ENCODE measurements at places on chromosomes 4 and X.

- peak; percentile 18 for ATAC-seq
Measured at GRCh38 chrX:8323356-8323755, 141.3 kb upstream of the VCX3B start.

DNA sequence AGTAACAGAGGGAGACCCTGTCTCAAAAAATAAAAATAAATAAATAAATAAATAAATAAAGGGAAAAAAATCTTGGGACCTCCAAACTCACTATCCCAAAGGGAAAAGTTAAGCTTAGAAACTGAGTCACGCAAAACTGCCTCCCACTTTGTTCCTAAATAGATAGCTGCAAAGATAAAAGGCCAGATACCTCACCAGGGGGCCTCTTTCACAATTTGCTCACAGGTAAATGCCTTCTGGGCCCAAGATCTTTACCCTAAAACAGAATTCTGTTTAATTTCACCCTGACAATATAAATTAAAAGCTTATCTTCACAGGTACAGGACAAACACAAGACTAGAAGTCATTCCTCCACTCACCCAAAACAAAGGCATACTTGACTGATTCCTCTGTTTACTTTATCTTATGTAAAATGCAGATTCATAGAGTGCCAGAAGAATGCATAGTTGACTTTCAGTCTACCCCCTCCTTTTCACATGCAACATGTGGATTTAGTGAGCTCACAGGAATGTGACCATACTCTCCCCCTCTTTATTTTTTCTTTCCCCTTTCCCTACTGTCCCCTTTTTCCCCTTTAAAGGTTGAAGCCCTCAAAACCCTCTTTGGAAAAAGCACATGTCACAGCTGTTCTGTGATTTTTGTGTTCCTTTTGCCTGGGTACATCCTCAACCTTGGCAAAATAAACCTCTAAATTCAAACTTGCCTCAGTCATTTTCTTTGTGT is 23.4 kb downstream of the ELF2 start:
- no peak for ATAC-seq

DNA sequence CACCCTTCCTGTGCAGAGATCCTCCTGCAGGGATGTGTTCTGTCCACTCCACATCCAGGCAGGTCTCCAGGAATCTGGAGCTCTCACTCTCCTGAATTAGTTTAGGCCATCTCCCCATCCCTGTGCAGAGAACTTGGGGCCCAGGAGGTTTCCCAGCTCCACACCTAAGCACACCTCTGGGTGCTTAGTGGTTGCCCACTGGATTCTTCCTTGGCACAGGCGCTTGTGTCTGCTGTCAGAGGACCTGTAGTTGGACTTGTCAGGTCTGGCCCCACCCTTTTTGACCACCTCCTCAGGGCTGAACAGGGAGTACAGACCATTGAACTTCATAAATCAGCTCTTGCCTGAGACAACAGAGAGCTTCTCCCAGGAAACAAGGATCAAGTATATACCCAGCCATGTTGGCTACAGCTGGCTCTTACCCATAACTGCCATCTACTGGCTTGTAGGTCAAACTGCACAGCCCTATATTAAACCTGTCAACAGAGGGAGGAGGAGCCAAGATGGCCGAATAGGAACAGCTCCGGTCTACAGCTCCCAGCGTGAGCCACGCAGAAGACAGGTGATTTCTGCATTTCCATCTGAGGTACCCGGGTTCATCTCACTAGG is 275.5 kb downstream of the PPARGC1A start:
- ATAC-seq = no peak

GRCh38 chr4:168621806-168622589 is 125.1 kb downstream of the PALLD start:
- ATAC-seq = no peak

DNA sequence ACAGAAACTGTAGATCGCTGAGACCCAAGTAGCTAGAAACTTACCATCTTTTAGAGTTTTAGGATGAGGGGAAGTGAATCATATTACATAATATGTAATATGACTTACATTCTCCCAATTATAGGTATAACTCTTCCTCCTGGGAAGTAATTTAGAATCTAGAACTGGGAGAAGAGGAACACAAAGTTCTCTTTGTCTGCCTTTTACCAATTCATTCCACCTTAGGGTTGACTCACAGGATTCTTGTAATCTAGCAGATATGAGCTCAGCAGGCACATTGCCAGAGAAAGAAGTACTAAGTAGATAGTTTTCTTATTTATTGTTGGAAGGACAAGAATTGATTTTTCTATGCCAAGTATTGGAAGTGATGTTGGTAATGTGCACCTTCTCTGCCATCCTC is 58.0 kb upstream of the CCSER1 start:
- ATAC-seq = no peak

DNA sequence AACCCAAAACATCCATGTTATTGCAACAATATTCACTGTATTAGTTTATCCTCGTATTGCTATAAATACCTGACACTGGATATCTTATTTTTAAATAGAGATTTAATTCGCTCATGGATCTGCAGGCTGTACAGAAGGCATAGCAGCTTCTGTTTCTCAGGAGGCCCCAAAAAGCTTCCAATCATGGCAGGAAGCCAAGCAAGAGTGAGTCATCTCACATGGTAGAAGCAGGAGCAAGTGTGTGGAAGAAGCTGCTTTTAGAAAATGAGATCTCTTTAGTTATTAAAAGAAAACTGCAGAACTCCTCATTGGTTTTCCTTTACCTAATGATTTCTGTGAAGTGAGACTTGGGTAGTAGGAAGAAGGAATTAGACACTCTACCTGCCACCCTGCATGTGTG is 16.4 kb downstream of the ZNF732 start:
- ATAC-seq = no peak

DNA sequence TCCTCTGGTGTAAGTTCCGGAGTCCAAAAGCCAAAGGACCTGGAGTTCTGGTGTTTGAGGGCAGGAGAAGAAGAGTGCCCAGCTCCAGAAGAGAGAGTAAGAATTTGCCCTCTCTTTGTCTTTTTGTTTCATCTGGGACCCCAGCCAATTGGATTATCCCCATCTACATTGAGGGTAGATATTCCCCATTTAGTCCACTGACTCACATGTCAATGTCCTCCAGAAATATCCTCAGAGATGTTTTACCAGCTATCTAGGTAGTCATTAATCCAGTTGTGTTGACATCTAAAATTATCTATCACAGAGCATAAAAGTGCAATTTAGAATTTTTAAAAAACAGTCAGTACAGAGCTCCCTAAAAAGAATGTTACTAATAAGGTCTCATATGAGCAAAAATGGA is 132.9 kb upstream of the TMEM47 start:
- ATAC-seq = no peak

GRCh38 chr4:25969374-25970155 is 55.5 kb downstream of the SMIM20 start:
- ATAC-seq = no peak

GRCh38 chrX:20265221-20265725 is 1.4 kb downstream of the RPS6KA3 start:
- ATAC-seq = peak; percentile 23

DNA sequence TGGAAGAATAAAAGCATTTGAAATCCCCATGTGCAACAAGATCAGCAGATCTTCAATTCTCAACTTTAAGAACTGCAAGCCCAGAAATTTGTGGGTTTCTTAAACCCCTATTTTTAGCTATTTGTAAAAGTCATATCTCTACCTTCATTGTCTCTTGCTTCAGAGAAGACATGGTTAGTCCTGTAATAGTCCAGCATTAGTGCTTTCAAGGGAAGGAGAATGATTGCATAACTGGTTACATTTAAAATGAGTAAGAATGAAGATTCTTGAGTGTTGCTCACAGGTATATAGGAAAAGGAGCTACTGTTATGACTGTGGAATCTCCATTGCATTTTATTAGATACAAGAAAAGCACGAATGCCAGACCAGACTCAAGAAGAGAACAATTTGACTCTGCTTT is 84.0 kb downstream of the CCSER1 start:
- ATAC-seq = no peak

DNA sequence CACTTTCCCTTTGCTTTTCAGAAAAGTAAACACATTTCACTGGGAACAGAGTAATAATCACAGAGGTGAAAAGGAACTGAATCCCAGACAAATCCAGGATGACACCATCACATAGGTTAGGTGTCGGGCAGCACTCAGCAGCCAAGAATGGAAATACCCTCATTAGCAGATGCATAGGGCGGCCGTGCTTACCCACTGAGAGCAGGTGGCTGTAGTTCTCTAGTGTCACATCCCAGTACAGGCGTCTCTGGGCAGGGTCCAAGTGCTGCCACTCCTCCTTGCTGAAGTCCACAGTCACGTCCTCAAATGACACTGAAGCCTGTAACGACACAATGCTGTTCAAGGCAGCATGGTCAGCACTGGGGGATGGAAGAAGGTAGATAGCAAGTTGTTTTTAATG is 26.9 kb downstream of the ZNF41 start:
- ATAC-seq = no peak

DNA sequence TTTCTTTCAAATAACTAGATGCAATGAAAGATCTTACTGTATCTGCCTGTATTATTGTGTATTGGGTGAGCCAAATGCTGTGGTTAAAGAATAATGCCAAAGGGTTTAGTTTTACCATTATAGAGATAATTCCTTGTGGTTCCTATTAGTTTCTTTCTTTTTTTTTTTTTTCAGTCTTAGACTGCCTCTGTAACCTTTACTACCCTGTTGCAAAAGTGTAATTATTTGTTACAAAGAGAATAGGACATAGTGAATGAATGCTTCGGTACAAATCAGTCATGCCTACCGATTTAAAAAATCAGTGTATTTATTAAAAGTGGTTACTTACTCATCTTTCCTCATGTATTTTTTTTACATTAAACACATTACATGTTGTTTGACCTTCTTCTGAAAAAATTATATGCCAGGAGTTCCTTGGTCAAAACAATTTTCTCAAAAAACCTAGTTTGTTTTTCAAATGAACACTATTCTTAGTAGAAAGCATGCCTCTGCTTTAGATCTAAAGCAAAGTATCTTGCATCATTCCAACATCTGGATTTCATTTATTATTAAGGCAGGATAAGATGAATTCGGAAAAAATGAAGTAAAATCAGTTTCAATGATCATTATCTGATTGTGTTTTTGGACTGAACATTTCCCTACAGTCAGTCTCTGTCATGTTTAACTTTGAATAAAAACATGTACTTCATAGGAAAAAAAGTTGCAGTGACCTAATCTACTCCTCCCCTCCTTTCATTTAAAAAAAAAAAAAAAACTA is 21.2 kb upstream of the SYNPO2 start:
- ATAC-seq = no peak

DNA sequence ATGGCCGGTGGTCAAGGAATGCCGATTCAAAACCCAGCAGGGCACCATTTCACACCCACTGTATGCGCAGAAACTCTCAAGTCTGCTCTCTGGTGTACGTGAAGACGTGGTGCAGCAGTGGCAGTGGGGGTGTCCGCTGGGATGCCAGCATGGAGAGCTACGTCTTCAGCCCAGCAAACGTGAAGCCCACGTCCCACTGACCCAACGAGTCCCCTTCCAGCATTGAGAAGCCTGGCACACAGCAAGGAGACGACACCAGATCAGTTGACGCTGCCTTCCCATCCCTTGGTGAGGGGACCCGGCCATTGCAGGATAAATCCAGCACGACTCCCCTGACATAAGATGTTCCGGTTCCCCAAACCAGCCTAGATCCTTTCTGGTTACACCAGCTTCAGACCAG is 2.2 kb upstream of the PLXNB3 start:
- ATAC-seq = no peak

GRCh38 chr4:86279293-86279960 is 80.4 kb downstream of the MAPK10 start:
- ATAC-seq = no peak

DNA sequence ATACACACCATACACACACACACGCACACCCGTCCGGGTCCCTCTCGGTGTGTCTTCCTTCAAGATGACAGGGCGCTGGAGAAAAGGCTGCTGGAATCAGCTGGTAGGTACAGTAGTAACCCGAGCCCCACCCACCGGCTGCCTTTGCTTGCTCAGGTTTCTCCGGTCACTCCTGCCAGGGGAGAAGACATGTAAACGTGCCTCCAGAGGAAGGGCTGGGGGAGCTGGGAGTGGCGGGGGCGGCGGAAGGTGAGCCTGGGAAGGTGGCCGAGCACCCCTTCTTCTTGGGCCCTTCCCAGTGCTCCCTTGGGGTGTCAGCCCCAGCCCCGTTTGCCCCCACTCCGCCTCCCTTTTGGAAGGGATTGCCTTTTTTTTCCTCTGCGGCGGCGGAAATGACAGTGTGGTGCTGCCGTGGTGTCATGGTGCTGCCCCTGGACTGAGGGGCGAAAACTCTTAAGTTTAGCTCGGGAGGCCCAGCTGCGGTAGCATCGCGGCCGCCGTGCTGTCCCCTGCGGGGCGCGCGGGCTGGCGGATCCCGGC is at the start of gene MID2:
Gene MID2 (plus strand): TSS at position 169 of the 540 bp plus-strand sequence. CDS start 561 bp downstream, outside the sequence.
- ATAC-seq = peak; percentile 87

DNA sequence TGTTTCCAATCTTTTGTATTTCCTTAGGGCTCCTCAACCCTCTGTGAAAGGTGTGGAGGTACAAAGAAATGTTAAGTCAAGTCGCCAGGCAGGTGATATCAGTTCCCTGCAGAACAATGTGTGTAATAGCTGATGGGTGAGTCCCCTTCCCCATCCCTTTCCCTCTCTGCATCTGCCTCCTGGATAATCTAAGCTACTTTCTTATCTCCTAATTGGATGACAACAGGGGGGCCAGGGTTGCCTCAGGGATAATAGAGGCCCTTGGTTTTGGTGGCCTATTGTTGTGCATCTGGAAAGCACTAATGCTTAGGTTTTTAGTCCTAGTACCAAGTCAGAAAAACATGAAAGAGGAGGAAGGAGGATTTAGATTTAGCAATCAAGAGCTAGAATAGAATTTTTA is 29.1 kb downstream of the MAGED1 start:
- no peak for ATAC-seq

DNA sequence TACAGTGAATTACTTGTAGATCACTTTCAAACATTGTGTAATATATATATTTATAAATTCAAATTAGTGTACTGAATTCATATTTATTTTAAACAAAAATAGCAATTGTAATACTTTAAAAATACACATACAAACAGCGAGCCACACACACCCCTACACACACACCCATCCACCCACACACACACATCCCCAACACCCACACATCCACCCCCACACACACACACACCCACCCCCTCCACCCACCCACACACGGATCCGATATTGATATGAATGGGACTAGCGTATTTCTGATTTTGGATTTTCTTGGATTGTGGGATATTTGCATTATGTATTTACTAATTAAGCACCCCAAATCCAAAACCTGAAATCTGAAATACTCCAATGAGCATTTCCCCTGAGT is 451.2 kb downstream of the PCDH7 start:
- no peak for ATAC-seq

DNA sequence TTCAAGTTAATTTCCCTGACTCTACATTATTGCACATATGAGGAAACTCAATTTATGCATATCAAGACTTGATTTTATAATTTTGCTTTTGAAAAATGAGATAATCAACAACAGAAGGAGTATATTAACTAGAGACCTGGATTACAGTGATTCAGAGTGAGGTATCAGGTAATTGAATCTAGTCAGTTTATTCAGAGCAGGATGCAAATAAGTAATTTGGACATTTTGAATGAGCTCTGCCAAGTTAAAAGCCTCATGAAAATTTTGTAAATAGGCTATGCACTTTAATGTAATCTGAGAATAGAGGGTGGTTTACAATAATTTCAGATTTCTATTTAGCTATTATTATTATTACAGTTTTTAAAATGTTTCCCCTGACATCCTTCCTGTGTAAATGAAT is 203.7 kb upstream of the EMCN start:
- ATAC-seq = no peak

- ATAC-seq = no peak
Measured at GRCh38 chrX:52979568-52979967, 21.2 kb upstream of the FAM156A start.
